ENCODE measurements at places on chromosomes 3 and 15. TPM values are rescaled to one million over a fixed set of nuclear protein-coding genes. Genes with fewer than 3 reads are reported as not detected.
A peak's percentile ranks its signal among the peaks of the same experiment; 100 is the strongest.

The SLC22A13 gene
- 0.31 TPM for total RNA-seq

The PLCB2 gene
- 58.8 TPM for total RNA-seq

GRCh38 chr3:85721409-85722145, 762.8 kb downstream of the CADM2 start:
- DNase-seq: no peak
- H3K27me3 ChIP-seq: no peaks in the 10 kb centered on the region
- H3K36me3 ChIP-seq: no peaks in the 10 kb centered on the region
- H3K27ac ChIP-seq: no peak overlapping the region
- no peaks in the 10 kb centered on the region for H3K4me1 ChIP-seq

DNA sequence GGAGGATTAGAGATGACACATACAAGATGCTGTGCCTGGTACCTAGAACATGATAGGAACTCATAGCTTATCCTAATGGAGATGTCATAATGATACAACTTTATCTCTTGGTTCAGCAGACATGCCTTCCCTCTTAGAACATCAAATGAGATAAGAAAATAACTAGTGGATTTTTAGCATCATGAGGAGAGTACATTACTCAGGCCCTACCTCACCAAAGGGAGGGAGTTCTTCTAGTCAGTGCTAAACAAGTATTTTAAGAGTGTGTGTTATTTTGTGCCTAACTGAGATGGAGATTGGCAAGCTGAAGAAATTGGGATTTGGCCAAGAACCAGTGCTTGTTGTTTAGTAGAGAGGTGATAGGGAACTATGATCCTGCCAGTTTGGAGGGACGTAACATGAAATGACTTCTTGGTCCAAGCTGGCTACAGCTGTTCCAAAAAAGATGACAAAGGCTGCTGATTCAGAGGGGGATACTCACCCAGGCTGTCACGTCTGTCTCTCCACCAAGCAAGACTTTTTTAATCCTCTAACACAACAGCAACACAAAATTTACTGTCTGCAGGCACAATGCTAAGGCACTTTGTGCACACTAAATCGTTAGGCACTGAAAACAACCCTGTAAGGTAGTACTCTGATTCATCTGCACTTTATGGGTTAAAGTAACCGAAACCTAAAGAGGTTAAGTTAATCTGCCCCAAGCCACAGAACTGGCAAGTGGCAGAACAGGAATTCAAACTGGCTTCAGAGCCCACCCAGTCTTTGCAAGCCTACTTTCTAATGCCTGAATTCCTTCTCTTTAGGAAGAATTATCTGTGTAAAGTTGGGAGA, 126.5 kb downstream of the CMSS1 start:
- H3K36me3 ChIP-seq: peaks cover 5% of the 10 kb centered on the region
- H3K27ac ChIP-seq: no peak overlapping the region
- no peak overlapping the region for H3K4me3 ChIP-seq
- DNase-seq: no peak

DNA sequence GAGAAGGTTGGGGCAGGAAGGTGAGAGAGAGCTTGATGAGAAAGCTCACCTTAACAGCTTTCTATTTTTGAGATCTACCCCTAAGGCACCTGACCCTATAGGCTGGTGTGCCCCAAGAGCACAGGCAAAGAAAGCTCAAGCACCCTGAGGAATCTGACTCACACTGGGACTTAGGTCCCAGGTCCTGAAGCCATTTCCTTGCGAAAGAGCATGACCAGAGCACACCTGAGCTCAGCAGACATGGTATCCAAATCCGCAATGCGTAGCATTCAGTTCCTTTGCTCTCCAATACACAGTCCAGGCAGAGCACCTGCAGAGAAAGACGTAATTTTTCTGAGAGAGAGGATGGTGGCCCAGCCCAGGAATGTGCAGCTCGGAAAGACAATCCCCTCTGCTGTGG, 112.1 kb upstream of the LPP start:
- H3K36me3 ChIP-seq: no peaks in the 10 kb centered on the region
- H3K27ac ChIP-seq: no peak overlapping the region
- H3K27me3 ChIP-seq: peaks cover 2% of the 10 kb centered on the region
- H3K4me1 ChIP-seq: peaks cover 13% of the 10 kb centered on the region
- DNase-seq: no peak
- H3K4me3 ChIP-seq: no peak overlapping the region

GRCh38 chr15:28129231-28129848, 30.2 kb upstream of the OCA2 start:
- no peak for DNase-seq

DNA sequence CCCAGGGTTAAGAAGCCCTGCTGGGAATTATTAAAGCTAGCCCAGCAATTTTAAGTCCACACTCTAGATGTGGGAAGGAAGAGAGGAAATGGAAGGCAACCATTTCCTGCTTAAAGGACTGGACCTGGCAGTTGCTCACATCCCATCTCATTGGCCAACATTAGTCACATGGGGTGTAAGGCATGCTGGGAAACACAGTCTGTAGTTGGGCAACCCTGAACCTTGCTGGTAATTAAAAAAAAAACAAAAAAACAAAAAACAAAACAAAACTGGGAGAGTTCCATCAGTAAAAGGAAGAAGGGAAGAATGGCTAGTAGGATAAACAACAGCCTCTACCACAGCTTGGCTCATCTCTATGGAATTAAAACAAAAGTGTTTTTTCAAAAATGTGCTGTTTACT, 136.0 kb downstream of the VGLL4 start:
- H3K4me1 ChIP-seq: peaks cover 9% of the 10 kb centered on the region
- H3K27me3 ChIP-seq: no peaks in the 10 kb centered on the region
- no peak overlapping the region for H3K27ac ChIP-seq
- no peak overlapping the region for H3K4me3 ChIP-seq

- H3K4me1 ChIP-seq: peaks cover 7% of the 10 kb centered on the region
- H3K27me3 ChIP-seq: peaks cover 6% of the 10 kb centered on the region
- peak overlapping the region; percentile 72 for H3K4me3 ChIP-seq
- peaks cover 12% of the 10 kb centered on the region for H3K36me3 ChIP-seq
These were observed 448 bp downstream of the PLXNB1 start for GRCh38 chr3:48429317-48429959.

- no peaks in the 10 kb centered on the region for H3K36me3 ChIP-seq
- peaks cover 3% of the 10 kb centered on the region for H3K4me1 ChIP-seq
- H3K27ac ChIP-seq: no peak overlapping the region
- no peak for DNase-seq
These were observed 31.4 kb upstream of the MGLL start for GRCh38 chr3:127853681-127854080.
